COR-L47 (cell line): ENCODE measurements at places on chromosomes 3 and 15.
A peak's percentile ranks its signal among the peaks of the same experiment; 100 is the strongest.

DNA sequence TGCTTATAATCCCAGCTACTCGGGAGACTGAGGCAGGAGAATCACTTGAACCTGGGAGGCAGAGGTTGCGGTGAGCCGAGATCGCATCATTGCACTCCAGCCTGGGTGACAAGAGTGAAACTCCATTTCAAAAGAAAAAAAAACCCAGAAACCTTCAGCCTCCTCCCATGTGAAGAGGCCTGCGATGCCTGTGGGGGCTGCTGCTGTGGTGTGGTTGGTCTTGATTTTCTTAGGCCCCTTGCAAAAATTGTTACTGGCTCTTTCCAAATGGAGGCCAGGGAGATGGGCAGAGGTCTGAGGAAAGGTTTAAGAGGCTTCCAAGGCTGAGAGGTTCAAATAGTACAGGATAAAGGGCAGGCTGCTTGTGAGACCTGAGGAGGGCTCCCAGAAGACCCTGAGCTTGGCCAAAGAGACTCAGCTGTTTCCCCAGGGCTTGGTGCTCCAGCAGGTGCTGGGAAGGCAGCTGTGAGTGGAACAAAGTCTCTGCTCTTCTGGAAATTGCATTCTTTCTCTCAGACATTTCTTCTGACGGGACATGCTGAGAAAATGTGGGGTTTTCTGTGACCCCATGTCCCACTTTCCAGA, 18.4 kb downstream of the GCSAM start:
- DNase-seq: no peak

DNA sequence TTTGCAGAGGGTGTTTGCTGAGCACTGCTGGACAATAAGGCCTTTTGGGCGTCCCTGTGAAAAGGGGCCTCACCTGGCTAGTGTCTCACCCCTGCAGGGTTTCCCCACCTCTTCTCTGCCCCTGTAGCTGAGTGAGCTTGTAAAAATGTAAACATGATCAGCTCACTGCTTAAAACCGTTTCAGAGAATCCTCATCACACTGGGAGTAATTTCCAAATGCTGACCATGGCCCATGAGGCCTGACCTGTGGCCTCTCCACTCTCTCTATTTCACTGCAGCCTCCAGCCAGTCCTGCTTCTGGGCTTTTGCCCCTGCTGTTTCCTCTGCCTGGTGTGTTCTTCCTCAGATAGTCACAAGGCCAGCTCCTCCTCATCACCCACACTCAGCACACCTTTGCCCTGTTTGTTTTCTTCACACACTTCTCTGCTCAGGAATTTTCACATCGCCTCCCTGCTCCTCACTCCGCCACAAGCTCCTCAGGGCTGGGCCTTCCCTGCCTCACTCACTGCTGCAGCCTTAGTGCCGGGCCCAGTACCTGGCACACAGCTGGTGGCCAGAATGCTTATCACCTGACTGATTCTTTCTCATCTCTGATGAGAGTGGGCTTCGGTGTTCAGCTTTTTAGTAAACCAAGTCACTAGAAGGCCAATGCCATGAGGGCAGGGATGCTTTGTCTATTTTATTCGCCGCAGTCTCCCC, 79.3 kb upstream of the SEC13 start:
- DNase-seq: no peak

GRCh38 chr3:129052675-129053074, 7.9 kb upstream of the GP9 start:
- DNase-seq: peak; percentile 54

GRCh38 chr3:52532838-52533622, 627 bp downstream of the NT5DC2 start:
- no peak for DNase-seq

DNA sequence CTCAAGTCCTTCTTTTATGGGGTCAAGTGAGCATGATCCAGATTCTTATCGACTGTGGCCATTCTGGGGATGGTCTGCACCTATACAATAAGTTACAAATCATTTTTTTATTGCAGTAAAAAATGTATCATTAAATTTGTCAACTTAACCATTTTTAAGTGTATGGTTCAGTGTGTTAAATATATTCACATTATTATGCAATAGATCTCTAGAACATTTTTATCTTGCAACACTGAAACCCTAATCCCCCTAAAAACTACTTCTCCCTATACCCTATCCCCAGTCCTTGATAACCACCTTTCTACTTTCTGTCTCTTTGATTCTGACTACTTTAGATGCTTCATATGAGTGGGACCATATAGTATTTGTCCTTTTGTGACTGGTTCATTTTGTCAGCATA, 10.4 kb upstream of the BOC start:
- no peak for DNase-seq

DNA sequence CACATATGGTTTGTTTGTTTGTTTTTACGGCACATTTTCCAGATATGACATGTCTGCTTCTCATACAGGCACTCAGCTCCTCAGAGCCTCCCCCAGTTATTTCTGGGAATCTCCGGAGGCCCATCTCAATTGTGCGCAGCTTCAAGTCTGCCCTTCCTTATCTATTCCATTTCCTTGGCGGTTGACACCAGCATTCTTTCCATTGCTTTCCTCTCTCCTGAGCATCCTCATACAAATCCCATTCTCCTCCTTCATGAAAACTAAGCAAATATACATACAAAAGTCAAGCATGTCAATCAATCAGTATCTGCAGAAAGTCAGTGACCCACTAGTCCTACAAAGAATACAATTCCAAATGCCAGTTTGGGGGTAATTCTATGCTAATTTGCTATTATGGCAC, 166.7 kb downstream of the SQOR start:
- no peak for DNase-seq

DNA sequence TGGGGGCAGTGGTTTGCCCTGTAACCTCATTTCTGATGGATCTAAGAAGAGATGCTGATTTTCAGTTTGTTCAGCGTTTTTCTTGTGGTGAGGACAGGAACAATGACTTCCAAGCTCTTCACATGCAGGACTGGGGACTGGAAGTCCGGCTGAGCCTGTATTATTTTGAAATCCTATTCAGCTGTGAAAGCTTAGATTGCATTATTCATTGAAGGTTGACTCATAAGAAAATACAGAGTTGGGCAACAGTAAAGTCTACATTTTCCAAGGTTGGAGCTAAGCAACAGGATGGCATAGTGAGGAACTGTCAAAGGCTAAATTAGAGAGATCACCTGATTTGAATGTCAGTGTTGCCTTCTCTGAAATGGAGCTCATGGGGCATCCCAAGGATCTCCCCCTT, 230.9 kb upstream of the FEZF2 start:
- no peak for DNase-seq
